GM23248 (cell line): ENCODE measurements at places on chromosomes 2 and 18.

DNA sequence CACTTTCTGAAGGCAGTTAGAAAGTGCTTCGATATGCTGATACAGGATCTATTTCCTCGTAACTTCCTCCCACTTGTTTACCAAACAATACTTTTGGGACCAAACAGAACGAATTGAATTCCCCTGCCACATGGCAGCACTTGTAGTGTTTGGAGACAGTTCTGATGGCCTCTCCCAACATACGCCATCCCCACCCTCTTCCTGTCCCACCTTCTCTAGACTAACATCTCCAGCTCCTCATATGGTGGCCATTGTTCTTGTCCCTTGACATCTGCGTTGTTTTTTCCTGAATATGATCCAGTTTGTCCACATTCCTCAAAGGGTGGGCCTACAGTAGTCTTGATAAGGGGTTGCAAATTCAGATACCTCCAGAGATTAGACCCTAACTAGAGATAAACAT, 53.4 kb upstream of the ANKRD44 start:
- H3K4me1 ChIP-seq: peaks cover 19% of the 10 kb centered on the region
- H3K27ac ChIP-seq: no peak overlapping the region
- no peak for DNase-seq
- H3K27me3 ChIP-seq: no peaks in the 10 kb centered on the region
- no peaks in the 10 kb centered on the region for H3K36me3 ChIP-seq

DNA sequence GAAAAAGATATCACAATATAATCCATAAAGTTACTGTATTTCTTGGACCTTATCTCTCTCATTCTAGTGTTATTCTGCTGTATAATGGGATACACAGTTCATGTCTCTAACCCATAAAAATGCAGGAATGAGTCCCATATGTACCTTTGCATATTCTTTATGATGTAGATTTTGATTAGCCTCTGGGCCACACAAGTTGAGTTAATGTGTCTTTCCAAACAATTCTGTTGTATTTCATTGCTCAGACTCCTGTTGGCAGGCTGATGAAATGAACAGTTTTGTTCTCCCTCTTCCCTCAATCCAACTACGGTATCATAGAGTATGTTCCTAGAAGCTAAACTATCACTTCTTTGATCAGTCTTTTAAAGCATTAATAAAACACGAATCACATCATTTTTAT, 113.2 kb upstream of the SATB2 start:
- no peak for DNase-seq
- H3K36me3 ChIP-seq: no peaks in the 10 kb centered on the region
- H3K27me3 ChIP-seq: peaks cover 14% of the 10 kb centered on the region; the same call in 1 of the 2 replicates
- no peaks in the 10 kb centered on the region for H3K4me1 ChIP-seq
- no peak overlapping the region for H3K4me3 ChIP-seq
- no peak overlapping the region for H3K27ac ChIP-seq

- no peaks in the 10 kb centered on the region for H3K36me3 ChIP-seq
- no peak overlapping the region for H3K4me3 ChIP-seq
- 0 out of 2 replicates have a peak, but pooled peaks cover 4% of the 10 kb centered on the region for H3K27me3 ChIP-seq
Measured at GRCh38 chr2:26414311-26414710, 12.6 kb downstream of the DRC1 start.

DNA sequence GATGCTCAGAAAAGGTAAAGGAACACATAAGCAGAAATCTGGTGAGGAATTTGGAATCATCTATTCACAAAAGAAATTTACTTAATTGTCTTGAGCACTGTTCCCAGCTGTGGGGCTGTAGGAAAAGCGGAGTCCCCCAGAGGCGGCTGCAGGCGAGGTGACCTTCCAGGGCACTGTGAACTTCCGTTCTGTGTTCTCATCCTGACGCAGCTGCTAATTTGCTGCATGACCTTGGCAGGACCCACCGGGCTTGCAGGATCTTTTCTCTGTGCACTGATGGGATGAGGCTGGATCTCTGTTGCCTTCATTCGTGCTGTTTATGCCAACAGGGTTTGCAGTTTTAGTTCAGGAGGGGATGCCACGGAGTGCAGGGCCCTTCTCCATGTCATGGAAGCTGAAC, 301.9 kb upstream of the MYT1L start:
- no peaks in the 10 kb centered on the region for H3K27me3 ChIP-seq
- no peak for DNase-seq
- no peak overlapping the region for H3K27ac ChIP-seq
- no peak overlapping the region for H3K4me3 ChIP-seq

DNA sequence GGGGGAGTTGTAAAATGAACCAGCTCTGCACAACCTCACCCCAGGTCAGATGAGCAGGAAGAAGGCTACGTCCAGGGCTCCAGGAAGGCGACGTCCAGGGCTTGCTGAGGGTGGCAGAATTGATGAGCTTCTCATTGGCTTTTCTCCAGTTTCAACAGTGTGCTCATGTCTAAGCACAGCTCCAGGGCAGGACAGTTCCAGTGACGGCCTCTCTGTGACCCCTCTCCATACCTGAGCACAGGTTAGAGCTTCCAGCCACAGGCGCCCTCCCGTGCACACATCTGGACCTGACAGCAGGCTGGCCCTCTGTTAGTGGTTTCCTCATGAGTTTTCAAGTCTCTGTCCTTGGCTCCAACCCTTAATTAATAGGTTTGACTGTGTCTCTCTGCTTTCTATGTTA, 327.6 kb downstream of the ZNF516 start:
- H3K4me1 ChIP-seq: no peaks in the 10 kb centered on the region
- no peak overlapping the region for H3K27ac ChIP-seq
- no peaks in the 10 kb centered on the region for H3K36me3 ChIP-seq
- DNase-seq: no peak

DNA sequence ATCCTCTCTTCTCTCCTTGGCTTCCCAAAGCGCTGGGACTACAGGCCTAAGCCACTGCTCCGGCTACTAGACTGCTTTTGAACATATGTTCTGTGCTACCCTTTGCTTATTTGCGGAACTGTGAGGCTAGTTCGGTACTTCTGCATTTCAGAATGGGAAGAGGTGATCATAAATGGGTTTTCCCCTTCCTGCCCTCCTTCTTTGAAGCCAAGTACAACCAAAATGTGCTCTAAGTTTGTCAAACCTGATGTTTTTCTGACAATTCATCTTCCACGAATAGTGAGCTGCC, 1.7 kb upstream of the ESCO1 start:
- H3K4me1 ChIP-seq: 0 out of 2 replicates have a peak, but pooled peaks cover 6% of the 10 kb centered on the region
- H3K27ac ChIP-seq: no peak overlapping the region
- H3K4me3 ChIP-seq: no peak overlapping the region
- no peaks in the 10 kb centered on the region for H3K36me3 ChIP-seq
- no peak for DNase-seq

GRCh38 chr2:184695-185094, 79.1 kb downstream of the SH3YL1 start:
- H3K27ac ChIP-seq: no peak overlapping the region
- no peak for DNase-seq
- H3K4me3 ChIP-seq: no peak overlapping the region
- no peaks in the 10 kb centered on the region for H3K36me3 ChIP-seq
- no peaks in the 10 kb centered on the region for H3K4me1 ChIP-seq

DNA sequence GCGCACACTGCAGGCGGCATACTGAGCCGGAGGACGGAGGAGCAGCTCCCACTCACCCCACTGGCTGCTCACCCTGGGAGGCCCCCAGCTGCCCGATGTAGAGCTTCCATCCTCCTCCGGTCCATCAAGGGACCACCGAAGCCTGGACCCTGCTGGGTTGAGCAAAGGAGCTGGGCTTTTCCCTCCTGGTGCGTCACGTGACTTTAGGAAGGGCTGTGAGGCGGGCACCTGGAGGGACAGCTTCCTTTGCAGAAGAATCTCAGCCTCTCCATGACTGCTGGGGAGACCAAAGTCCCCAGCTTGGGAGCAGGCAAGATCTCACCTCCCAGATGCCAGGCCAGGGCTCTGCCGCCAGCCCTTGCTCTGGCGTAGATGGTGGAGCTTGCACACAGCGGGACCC, 102.7 kb downstream of the TWIST2 start:
- peaks cover 40% of the 10 kb centered on the region for H3K4me1 ChIP-seq
- no peak overlapping the region for H3K4me3 ChIP-seq
- H3K27me3 ChIP-seq: no peaks in the 10 kb centered on the region
- no peaks in the 10 kb centered on the region for H3K36me3 ChIP-seq

DNA sequence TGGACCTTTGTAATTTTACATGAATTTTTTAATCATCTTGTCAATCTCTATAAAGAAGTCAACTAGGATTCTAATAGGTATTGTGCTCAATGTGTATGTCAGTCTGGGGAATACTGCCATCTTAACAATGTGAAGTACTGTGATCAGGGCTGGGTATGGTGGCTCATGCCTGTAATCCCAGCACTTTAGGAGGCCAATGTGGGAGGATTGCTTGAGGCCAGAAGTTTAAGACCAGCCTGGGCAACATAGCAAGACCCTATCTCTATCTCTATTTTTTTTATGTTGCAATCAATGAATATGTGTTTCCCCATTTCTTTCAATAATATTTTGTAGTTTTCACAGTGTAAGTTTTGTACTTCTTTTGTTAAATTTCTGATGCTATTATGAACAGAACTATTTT, 185.0 kb downstream of the DYM start:
- no peak for DNase-seq
- peaks cover 36% of the 10 kb centered on the region for H3K4me1 ChIP-seq
- no peaks in the 10 kb centered on the region for H3K36me3 ChIP-seq
- no peak overlapping the region for H3K27ac ChIP-seq
- no peak overlapping the region for H3K4me3 ChIP-seq

GRCh38 chr2:164714471-164714870, 93.2 kb upstream of the GRB14 start:
- H3K36me3 ChIP-seq: no peaks in the 10 kb centered on the region
- no peak overlapping the region for H3K4me3 ChIP-seq
- no peaks in the 10 kb centered on the region; the same call in 1 of the 2 replicates for H3K4me1 ChIP-seq
- no peak for DNase-seq
- no peak overlapping the region for H3K27ac ChIP-seq

DNA sequence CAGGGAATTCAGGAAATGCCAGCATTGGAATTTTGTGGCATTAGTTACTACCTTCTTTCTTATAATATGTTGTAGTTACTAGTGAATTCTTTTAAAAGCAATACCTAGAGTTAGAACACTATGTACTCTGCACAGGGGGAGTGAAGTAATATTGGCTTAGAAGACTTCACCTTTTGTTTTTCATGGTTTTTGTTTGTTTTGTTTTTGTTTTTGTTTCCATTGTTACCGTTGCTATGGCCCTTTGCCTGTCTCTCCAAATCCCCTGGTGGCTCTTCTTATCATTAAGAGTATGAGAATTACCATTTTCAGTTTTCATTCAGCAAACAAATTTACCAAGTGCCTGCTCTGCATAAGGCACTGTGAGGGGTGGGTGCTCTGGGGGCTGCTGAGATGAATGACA, 160.1 kb downstream of the HAUS1 start:
- DNase-seq: peak; percentile 41
- H3K36me3 ChIP-seq: peaks cover 18% of the 10 kb centered on the region; the same call in 1 of the 2 replicates
- no peaks in the 10 kb centered on the region for H3K27me3 ChIP-seq
- peaks cover 33% of the 10 kb centered on the region for H3K4me1 ChIP-seq
- H3K27ac ChIP-seq: no peak overlapping the region
- no peak overlapping the region for H3K4me3 ChIP-seq

DNA sequence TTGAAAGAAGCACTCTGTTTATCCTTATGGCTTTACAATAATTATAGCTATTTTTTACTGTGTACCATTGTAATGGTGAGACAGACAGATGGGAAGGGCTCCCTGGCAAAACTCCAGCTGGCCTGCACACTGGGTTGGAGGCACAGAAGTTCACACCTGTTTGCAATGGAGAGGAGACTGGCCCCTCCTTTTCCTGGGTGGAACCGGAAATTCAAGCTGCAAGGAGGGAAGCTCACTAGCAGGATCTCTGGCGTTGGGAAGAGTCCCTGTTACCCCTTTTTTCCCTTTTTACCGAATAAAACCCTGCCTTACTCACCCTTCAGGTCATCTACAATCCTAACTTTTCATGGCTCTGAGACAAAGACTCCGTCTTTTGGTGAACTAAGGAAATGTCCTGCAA, 100.3 kb upstream of the TFPI start:
- no peaks in the 10 kb centered on the region for H3K27me3 ChIP-seq
- no peak for DNase-seq
- H3K36me3 ChIP-seq: no peaks in the 10 kb centered on the region
- H3K4me1 ChIP-seq: no peaks in the 10 kb centered on the region
- H3K4me3 ChIP-seq: no peak overlapping the region

GRCh38 chr18:59086522-59086921, 53.2 kb upstream of the SEC11C start:
- no peak for DNase-seq
- no peak overlapping the region for H3K27ac ChIP-seq
- no peaks in the 10 kb centered on the region for H3K36me3 ChIP-seq
- H3K27me3 ChIP-seq: peaks cover 22% of the 10 kb centered on the region

DNA sequence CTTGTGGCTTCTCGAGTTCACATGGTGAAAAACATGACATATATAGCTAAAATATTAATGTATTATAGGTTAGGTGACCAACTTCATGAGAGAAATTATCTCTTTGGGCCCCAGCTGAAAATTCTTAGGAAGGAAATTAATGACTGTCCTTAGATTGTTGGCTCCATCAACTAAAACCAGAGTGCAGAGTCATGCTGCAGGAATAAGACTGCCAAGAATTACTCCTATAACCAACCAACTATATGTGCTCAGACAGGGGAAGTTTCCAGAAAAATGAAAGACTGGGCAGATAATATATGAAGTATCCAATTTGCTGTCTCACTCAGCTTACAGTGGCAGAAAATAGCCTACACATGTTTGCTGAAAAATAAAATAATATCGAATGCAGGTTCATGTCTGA, 71.0 kb upstream of the TMEFF2 start:
- H3K27ac ChIP-seq: peak overlapping the region; percentile 30
- no peak overlapping the region for H3K4me3 ChIP-seq
- DNase-seq: peak; percentile 57

- H3K27me3 ChIP-seq: no peaks in the 10 kb centered on the region; the same call in 1 of the 2 replicates
- H3K27ac ChIP-seq: no peak overlapping the region
- H3K4me3 ChIP-seq: no peak overlapping the region
- H3K36me3 ChIP-seq: no peaks in the 10 kb centered on the region
- no peaks in the 10 kb centered on the region for H3K4me1 ChIP-seq
Measured at GRCh38 chr2:98805412-98806171, 74.7 kb upstream of the MGAT4A start.

- no peak overlapping the region for H3K27ac ChIP-seq
- H3K4me1 ChIP-seq: peaks cover 39% of the 10 kb centered on the region
- no peak overlapping the region for H3K4me3 ChIP-seq
- DNase-seq: peak; percentile 72
- no peaks in the 10 kb centered on the region for H3K27me3 ChIP-seq
Measured at GRCh38 chr2:163667064-163667887, 68.5 kb downstream of the FIGN start.
